ENCODE measurements at places on chromosomes 5 and 9.

DNA sequence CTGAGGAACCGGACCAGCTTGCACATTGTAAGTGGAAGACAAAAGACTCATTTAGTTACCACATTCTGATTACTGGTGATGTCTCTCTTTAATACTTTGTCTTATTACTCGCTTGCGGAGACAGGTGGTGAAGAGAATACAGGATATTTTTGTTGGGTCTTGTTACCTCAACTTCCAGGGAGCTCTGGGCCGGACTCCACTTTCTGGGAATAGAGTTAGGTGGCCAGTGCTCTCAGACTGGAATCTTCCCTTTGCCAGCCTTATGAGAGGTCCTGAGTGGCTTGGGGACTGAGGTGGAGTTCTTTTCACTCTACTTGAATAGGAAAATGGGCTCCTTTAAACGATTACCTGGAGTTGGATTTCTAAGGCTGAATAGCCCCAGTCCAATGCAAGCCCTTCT, 33.3 kb upstream of the SPRY4 start:
- DNase-seq, result no peak

DNA sequence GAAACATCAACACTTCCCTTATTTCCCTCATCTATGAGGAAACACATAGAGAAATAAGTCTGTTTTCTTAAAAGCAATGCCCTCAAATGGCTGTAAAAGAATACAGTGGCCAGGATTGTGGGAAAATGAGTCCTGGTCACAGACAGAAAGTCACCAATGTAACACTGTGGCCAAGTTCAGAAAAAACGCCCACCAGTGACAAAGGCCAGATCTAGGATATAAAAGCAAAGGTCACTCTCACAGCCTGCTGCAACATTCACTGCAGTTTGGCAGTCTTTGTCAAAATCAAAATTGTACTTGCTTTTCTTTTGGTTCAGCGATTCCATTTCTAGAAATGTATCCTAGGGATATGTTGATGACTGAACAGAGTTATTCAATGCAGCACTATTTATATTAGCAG, 30.5 kb downstream of the TSSK1B start:
- DNase-seq, result peak; percentile 6

DNA sequence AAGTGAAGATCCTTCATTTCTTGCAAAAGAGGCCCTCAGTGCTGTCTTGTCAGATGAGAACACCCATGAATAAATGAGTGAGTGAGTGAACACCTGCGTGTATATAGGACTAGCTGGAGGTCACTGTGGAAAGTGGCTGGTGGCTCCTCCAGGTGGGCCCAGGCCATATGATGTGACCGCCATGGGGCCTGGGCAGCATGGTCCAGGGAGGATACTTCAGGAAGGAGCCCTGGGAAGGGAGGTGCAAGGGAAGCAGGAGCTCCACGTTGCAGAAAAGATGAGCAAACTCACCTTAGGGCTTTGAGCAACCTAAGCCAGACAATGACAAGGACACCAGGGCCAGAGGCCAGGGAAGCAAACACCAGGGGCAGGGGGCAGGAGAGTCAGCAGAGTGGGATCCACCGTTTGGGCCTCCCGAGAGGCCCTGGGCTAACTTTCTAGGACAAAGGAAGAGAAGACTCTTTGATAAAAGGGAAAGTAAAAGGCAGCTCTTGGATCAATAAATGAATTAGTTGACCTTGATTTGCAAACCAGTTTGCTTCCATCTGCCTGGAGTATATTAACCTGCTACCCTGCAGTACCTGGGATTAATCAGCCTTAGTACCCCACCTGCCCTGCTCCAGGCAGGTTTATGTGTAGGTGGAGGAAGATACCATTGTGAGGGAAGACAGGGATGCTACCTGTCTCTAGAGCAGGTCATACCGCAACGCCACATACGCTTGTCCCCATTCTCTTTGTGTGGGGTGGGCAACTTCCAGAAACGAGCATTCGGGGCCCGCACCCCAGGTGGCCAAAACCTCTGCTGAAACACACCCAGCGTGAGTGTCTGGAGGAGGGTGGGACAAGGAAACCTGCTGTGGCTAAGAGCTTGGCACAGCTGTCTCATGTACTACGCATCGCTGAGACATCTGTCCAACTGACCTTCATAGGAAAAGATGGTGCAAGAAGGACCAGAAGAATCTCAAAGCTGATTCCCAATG, 51.4 kb upstream of the OLFM1 start:
- no peak for DNase-seq

GRCh38 chr5:78549043-78549442, 99.5 kb downstream of the LHFPL2 start:
- DNase-seq, result no peak

DNA sequence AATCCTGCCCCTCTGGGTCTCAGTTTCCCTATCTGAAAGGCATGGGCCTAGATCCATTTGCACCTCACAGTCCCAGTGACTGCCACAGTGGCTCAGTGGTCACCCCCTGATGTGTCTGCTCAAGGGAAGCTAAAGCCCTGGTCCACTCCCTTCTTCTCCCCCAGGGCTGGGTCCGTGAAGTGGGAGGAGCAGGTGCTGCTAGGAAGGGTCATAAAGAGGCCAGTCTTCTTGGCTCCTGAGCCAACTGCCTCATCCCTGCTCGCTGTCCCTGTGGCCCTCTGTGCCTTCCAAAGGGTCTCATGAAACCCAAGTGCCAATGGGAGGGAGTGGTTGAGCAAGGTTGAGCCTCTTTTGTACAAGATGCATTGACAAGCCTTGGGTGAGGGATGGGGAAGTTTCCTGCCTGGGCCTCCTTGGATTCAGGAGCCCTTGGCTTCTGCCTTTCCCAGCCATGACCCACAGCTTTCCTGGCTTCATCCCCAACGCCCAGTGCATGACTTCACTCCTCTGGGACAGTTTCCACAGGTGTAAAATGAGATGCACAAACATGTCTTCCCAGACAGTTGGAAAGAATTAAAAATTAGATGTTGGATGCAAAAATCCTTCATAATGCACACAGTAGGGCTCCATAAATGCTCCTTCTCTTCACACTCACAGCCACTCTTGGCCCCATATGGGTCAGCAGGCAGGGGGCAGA, 1.6 kb upstream of the SLC6A7 start:
- no peak for DNase-seq

DNA sequence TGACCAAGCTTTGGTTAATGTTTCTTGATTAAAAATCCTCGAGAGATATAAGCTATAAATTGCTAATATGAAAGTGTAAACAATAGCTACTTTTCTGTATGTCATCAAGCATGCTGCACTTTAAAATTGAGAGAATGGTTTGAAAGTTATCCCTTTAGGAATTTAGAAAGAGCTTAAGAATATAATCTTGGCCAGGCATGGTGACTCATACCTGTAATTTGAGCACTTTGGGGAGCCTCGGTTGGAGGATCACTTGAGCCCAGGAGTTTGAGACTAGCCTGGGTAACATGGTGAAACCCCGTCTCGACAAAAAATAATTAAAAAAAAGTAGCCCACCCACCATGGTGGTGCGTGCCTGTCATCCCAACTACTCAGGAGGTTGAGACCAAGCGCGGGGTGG, 12.2 kb upstream of the MROH2B start:
- no peak for DNase-seq

DNA sequence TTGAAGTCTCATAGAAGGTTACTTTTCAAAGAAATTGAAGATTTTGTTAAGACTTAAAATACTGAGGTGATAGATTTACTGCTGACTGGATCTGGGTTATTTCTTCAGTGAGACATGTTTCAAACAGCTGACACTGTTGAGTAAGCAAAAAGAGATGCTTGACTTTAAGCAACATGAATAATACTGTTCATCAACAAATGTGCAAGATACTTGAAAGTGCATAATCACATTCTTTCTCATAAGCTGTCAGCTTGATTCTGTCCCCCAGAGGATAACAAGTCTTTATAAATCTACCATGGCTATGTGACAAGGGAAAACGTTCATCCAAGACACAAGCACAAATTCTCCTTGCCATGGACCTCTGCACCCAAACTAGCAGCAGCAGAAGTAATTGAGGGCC, 260.1 kb upstream of the CDH18 start:
- no peak for DNase-seq

DNA sequence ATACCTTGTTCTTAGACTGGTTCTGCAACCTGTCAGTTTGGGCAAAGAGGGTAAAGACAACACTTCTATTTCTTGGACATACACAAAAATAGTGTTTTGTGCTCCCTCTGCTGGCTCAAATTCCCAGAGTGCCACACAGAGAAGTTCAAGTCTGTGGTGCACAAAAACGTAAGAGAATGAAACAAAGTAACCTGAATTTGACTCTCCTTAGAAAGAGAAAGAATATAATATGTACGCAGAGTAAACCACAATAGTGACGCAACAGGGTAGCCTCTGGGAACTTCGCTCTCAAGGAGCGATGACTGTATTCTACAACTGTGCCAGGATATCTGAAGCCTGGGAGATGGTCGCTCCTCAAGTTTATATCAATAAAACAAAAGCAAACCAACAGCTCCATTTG, 18.5 kb downstream of the DDX31 start:
- DNase-seq, result peak; percentile 40

DNA sequence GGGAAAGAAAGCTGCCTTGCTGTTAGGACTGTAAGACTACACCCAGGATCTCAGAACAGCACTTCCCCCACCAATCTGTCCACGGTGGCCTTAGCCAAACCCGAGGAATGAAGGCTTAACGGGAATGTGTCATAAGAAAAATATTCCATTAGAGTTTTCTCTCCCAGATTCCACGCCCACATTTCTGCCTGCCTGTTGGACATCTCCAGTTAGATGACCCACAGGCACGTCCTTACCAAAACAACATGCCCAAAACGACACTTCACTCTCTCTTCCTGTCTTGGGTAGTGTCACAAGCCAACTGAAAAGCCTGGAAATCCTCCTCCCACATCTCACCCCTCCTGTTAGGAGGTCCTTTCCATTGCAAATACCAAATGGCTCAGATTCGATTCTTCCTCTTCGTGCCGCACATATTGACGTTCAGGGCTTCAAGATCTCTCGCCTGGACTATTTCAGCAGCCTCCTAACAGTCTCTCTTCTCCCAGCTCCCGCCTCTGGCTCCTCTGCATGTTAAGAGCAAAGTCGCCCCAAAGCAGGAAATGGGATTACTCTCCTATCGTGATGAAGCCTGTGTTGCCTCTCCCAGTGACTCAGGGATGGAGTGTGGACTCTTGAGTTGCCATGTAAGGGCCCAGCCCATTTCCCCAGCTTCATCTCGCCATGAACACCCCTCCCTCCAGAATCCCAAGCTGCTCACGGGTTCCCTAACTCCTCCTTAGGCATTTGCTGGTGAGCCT, 159.3 kb downstream of the NR3C1 start:
- no peak for DNase-seq

GRCh38 chr5:143396353-143396940, 7.0 kb downstream of the NR3C1 start:
- DNase-seq, result no peak

DNA sequence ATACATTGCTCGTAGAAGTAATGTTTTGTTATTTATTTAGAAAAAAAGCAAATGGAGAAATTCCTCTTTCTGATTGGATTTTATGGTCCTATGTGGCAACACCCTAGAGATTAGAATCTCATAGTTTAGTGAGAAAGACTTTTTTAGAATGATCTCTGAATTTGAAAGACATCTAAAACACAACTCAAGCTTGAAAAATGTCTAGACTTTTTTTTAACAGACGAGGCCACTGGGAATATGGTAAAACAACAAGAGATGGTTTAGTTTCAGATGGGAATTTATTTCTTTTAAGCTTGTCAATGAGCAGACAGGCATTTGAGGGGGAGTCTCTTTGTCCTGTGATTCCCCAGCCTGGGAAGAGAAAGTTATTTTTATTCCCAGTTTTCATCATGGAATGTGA, 122.1 kb downstream of the NTRK2 start:
- no peak for DNase-seq

- no peak for DNase-seq
Measured at GRCh38 chr9:81455462-81456219, 233.7 kb downstream of the TLE1 start.

GRCh38 chr9:35481347-35481975, 8.4 kb upstream of the RUSC2 start:
- no peak for DNase-seq

- peak; percentile 25 for DNase-seq
Measured at GRCh38 chr5:38208782-38209378, 49.5 kb upstream of the EGFLAM start.

- DNase-seq, result no peak
Measured at GRCh38 chr5:6750951-6751685, 37.9 kb downstream of the TENT4A start.

GRCh38 chr9:106947106-106947900, 84.3 kb downstream of the ZNF462 start:
- DNase-seq, result no peak

GRCh38 chr5:139554264-139554663, 6.9 kb upstream of the UBE2D2 start:
- DNase-seq, result no peak

- no peak for DNase-seq
Measured at GRCh38 chr5:15584528-15584927, 84.5 kb downstream of the FBXL7 start.

DNA sequence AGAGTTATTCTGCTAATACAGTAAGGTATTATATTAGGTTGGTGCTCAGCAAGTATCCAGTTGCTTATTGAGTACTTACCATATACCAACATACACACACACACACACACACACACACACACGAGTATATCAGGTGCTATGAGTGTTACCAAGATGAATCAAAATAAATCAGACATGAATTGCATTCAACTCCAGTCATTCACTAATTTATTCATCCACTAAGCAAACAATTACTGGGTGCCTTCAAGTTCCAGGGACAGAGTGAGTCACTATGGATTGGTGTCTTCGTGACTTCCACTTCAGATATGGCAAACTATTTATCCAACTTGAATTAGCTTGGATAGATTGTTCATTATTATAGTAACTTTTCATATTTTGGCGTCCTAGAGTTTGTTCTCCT, 140.7 kb upstream of the SLC44A1 start:
- no peak for DNase-seq

GRCh38 chr5:109876030-109876725, 186.5 kb downstream of the MAN2A1 start:
- no peak for DNase-seq

- DNase-seq, result no peak
Measured at GRCh38 chr5:169165052-169165451, 135.9 kb downstream of the SLIT3 start.

- DNase-seq, result no peak
Measured at GRCh38 chr9:107907715-107908114, 418.1 kb upstream of the KLF4 start.

DNA sequence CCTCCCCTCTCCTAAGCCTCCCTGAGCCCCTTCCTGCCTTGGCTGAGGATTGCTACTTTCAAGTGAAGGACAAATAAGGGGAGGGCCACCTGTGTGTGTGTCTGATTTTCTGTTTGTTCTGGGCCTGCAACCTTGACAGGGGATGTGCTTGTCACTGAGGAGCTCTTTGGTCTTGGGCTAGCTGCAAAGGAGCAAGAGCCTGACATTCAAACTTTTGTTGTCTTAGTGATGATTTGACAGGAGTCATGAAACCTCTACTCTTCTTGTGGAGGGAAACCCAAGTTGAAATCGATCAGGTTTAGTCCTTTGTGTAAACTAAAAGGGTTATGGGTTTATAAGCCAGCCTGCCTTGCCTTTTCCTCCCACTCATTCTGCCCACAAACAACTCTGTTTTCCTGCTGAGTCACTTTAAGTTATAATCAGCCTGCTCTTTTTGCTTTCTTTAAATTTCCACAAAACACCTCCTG, 16.9 kb downstream of the CLTA start:
- DNase-seq, result no peak

Measured in spinal cord (tissue), 10 donors.